ENCODE measurements at places on chromosomes 16 and 17.

GRCh38 chr16:69056421-69056820 lies 49.0 kb upstream of the HAS3 start:
- no peak for DNase-seq

DNA sequence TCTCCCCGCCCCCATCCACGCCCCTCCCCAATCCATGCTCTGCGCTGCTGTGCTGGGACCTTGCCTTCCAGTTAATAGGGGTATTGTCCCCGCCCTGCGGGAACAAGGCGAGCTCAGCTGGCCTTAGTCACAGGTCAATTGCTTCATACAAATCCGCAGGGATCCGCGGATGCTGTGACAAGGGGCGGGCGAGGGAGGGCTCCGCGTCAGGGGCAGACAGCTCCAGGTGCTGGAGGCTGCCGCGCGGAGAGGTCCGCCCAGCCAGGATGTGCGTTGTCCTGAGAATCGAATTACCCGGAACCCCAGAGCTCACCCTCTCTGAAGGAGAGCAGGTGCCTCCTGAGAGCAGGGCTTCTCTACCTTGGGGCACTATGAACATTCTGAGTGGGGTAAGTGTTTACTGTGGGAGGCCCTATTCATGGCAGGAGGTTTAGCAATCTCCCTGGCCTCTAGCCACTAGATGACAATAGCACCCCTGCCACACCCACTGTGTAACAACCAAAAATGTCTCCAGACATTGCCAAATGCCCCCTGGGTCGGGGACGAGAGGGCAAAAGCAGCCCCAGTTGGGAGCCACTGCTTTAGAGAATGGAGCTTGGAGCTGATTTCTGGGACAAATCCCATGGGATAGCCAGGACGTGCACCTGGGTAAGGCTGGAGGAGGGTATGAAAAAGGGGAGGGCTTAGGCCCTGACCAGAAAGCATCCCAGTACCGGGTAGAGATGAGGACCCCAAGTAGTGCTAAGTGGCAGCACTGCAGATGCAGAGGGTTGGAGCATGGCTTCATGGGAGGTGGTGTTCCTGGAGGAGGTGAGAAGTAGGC lies 138.2 kb downstream of the CYLD start:
- DNase-seq = no peak

DNA sequence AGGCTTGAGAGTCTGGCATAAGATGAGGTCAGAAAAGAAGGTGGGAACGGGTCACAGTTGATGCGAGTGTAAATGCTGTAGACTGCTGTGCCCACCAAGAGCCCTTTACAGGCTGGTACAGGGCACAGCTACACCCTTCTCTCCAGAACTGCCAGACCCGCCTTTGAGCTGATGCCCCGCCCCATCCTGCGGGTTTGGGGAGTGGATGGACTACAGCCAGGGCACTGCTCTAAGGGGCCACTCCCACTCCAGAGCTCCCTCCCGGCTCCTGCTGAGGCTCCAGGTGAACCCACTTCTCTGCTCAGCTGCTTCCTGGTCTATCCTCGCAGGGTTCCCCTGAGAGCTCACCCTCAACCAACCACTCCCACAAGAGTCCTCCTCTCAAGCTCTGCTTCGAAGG lies 12.3 kb downstream of the MEIOB start:
- no peak for DNase-seq

GRCh38 chr16:57473176-57473840 lies 10.8 kb downstream of the POLR2C start:
- no peak for DNase-seq

DNA sequence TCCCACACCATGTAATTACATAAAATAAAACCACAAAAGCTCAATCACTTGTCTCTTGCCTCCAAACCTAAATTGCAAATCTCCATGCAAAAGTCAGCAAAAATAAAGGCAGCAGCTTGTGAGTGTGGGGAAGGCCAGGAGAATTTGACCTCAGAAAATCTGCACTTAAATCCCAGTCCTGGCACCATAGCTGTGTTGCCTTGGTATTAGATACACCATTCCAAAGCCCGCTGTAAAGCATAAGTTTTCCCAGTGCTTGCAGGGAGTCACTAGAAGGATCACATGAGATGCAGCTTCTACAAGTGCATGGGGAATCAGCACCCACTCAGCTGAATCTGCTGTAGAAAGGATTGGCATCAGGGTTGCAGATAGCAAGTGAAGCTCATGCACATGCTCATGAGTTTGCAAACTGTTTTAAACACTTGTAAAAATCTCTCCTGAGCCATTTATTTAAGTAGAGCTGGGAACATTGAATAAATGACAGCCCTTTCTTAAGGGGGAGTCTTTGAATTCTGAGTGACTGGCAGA lies 495.0 kb upstream of the HSBP1 start:
- no peak for DNase-seq

DNA sequence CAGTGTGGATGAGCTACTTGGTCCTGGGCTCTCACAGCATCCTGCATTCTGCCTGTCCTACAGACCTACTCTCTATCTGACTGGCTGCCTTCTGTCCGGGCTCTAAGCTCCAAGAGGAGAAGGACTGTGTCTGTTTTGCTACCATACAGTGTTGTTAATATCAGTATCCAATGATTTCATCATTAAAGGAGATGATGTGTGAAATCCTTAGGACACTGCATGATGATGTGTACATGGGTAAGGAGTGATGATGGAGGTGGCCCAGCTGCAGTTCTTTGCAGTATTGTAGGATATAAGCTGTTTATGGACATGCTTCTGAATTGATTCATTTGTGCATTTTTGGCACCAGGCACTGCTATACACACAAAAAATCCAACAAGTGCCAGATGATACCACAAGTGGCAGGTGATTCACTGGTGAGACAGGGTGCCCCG lies 536.9 kb upstream of the CDH11 start:
- DNase-seq = no peak

Measured in right renal pelvis (tissue), 4 donors.